ENCODE measurements at places on chromosomes 3 and 15.
A peak's percentile ranks its signal among the peaks of the same experiment; 100 is the strongest.

DNA sequence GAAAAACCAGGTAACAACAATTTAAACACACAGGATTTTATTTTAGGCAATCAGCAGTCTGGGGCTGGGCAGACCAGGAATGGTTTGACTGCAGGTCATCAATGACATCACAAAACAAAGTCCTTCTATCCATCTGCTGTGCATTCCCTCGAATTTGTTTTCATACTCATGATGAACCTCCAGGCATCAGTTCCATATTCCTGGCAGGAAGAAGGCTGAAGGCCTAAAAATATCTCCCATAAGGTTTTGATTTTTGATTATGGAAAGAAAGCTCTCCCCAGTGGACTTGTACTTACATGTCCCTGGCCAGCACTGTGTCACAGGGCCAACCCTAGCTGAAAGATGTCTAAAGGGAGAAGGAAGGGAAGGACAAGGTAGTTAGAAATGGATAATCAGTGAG lies 107.4 kb downstream of the PEAK1 start:
- no peak for DNase-seq

- DNase-seq: no peak
Measured at GRCh38 chr3:167978486-167978885, 117.2 kb downstream of the GOLIM4 start.

DNA sequence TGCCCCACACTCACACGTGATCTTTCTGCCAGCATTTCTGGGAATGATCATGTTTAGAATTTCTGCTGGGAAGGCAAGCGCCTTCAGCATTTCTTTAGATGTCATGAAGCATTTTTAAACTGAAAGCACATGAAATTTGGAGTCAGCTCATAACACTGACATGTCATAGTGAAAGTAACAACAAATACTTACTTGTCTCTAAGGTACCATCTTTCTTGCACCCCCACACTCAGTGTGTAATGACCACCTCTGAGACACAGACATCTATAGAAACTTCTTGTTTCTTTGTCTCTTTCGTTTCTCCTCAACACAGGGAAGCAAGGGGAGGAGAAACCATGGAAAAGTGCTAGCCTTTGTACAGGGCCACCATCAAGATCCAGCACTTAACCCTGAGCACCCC lies 171.7 kb downstream of the RORA start:
- DNase-seq: no peak

DNA sequence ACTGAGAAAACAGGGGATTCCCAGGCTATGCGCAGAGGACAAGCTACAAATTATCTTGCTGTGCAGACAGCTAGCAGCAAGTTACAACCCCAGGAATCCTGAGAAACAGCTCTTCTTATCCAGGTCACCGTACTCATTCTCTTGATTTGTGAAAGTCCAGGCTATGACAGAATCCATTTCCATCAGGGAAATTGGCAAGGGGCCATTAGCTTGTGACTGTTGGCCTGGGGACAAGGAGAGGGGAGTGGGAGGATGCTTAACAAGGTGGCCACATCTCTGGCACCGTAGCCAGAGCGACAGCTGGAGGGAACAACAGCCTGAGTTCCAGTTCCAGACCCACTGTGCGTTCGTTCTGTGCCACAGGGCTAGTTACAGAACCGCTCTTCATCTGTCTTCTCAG lies 44.9 kb upstream of the PLXNA1 start:
- no peak for DNase-seq

- peak; percentile 64 for DNase-seq
Measured at GRCh38 chr3:4350789-4351163, 47.6 kb downstream of the SETMAR start.

DNA sequence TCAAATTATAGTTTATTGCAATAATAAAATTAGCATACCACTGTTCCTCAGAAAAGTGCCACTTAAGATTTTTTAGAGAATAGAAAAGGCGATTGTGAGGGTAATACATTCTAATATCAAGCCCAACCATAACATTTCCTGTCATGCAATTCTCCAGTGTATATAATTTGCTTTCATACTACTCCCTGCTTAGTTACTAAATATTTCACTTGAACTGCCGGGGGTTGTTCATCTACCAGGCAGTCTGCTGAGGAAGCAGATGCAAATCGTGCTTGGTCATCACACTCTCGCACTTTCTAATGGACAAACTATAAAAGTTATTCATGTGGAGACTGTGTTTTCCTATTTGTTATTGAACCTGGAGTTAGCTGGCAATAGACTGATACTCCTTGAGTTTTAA lies 645.6 kb upstream of the CBLB start:
- DNase-seq: no peak

- DNase-seq: no peak
Measured at GRCh38 chr3:183540501-183541234, 14.8 kb downstream of the KLHL6 start.

DNA sequence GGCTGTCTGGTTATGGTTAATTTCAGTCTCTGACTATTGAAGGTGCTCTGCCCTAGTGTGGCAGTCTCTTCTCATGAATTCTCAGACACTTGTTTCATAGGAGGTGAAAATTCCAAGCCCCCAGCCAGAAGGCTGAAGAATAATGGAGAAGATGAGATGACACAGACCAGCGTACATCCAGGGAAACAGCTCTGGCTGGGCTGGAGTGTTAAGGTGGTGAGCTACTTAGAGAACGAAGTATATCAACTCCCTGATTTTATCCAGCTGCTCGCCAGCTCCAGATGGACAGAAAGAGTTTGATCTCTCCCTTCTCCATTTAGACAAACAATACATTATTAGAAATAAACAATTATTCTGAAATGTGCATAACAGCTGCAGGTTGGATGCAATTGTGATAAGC lies 494.5 kb upstream of the RGMA start:
- DNase-seq: no peak

DNA sequence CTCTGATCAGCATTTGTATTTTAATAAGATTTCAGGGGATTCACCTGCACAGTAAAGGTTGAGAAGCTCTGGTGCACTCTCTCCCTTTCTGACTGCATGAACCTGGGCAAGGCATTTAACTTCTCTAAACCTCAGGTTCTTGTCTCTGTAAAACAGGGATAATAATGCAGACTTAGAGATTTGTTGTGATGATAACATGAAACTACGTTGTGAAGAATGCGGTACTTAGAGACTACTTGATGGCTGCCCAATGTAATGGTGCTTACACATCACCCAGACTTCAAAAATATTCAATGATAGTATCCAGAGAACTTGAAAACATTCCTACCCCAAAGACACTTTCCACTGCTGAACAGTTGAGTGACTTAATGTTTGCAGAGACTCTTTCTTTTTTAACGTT lies 19.8 kb upstream of the TNFSF10 start:
- no peak for DNase-seq

- DNase-seq: no peak
Measured at GRCh38 chr3:126679831-126680666, 24.0 kb upstream of the CHCHD6 start.

- no peak for DNase-seq
Measured at GRCh38 chr3:44803298-44803697, 41.7 kb downstream of the KIF15 start.

- no peak for DNase-seq
Measured at GRCh38 chr3:125300416-125300815, 74.7 kb downstream of the ZNF148 start.

DNA sequence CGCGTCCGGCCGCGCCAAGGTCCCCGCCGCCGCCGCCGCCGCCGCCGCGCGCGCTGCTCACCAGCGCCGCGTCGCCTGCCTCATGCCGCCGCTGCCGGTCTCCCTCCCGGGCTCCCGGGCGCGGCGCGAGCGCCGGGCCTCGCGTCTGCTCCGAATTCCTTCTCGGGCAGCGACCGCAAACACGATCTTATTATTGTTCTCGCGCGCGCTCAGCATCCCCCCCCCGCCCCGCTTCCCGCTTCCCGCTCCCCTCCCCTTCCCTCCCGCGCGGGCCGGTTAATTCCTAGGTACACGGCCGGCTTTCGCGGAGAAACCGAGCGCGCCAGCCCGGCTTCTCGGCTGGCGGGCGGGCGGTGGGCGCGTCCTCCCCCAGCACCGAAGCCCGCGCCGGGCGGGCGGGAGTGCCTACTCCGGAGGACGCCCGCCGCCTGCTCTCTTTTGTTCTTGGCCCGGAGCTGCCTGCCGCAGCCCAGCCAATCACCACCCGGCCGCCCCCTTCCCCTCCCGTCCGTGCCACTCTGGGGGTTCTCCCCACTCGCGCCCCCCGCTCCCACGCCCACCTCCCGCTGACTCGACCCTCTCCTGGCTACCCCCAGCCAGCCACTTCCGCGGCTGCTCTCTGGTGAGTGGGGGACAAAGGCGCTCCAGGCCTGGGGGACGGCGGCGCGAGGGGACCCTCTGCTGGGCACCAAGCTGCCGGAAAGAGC lies at the start of gene HDGFL3:
Gene HDGFL3 (minus strand): TSS at position 164 of the 707 bp plus-strand sequence. CDS start 409 bp downstream, outside the sequence.
- DNase-seq: peak; percentile 64

DNA sequence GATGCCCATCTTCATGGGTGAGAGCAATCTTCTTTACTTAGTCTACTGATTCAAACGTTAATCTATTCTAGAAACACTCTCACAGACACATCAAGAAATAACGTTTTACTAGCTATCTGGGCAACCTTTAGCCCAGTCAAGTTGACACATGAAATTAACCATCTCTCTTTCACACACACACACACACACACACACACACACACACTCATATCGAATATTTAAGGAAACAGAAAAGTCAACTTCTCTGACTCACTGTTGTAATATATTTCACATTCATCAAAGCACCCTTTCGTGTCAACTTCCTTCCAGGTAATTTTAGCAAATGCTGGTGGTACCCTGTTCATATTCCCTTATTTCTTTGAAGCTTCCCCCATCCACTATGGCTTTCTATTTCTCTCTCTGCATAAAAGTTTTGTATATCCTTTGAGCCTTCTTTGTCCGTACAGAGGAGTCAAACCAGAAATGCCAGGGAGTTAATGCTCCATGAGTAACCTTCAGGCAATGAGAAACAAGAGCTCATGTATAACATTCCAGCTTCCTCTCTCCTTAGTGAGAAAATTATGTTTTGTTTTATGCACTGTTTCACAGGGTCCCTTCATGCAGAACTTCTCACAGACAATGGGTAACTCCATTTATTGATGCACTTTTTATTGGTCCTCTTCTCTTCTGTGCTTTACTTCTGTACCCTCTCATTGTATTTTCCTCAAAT lies 335.5 kb upstream of the CBLB start:
- no peak for DNase-seq

- peak; percentile 58 for DNase-seq
Measured at GRCh38 chr3:178966299-178967176, 105.1 kb downstream of the ZMAT3 start.

DNA sequence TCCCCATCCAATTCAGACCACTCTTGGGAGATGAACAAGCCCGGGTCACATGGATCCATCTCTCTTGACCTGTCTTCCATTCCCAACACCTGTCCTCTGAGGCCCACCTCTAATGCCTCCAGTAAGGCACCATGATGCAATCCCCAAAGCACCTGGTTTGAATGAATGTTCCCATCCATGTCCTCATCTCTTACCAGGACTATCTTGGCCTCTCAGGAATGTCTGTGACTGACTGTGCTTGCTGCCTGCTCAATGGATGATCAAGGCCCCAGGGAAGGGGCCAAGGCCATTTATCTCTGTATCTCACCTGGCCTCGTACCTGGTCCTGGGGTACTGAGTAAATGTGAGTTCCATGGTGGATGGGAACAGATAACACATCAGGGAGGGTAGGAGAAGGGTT lies 49.7 kb downstream of the SLCO2A1 start:
- no peak for DNase-seq

DNA sequence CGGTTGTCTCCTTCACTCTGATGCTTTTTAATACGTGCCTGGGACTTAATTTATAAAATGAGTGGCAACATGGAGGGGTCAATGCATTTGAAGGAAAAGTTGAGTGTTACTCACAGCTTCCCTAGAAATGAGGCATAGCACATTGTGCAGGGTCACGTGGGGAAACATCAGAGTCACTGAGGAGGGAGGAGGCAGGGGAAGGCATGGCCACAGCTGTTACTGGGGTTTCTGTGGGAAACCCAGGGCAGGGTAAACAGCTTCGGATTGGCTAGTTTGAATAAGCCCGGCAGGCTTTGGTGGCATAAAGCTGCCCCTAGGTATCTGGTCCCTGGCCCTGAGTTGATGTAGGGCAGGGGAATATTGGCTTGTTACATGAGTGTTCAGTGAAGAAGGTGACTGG lies 98.9 kb upstream of the ST8SIA2 start:
- DNase-seq: no peak

DNA sequence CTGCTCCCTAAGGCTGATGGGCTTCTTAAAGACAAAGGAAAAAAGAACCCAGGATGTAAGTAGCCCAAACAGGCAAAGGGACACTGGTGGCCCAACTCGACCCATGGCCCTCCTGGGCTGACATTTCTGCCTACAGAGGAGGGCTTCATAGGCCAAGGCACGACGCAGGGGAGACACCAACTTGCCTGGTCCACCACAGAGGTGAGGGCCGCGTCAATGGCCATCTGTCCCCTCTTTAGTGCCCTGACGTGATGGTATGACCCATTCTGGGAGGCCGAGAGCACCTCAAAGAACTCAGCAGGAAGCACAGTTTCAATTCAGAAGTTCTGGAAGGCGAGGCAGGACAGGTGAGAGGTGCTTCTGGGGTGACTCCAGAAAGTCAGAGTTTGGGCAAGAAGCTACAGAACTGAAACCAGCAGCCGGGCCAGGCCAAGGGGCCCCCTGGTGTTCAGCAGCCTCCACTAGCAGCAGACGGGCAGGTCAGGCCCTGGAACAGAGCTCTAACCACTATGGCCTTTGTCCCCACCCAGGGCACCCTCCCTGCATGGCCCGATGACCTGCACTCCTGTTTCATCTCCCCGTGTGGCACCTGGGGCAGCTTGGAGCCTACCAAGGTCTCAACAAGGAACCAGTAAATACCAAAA lies 45.1 kb downstream of the HMCES start:
- no peak for DNase-seq

DNA sequence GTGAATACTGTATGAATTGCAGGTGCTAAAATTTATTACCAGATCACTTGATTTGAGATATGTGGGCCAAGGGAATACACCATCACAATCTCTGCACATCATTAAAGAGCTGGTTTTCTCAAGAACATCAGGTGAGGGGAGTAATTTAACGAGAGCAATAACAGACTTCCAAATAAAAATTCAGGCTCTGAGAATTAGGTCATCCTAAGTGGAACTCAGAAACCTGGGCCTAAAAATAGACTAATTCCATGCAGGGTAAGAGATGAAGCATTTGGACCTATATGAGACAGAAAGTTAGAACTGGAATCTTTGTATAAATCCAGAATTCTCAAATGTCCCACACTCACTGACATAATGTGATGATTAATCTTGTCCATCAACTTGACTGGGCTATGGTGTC lies 331.1 kb downstream of the ZNF621 start:
- DNase-seq: no peak

- no peak for DNase-seq
Measured at GRCh38 chr3:121654493-121655385, 6.0 kb downstream of the HCLS1 start.

DNA sequence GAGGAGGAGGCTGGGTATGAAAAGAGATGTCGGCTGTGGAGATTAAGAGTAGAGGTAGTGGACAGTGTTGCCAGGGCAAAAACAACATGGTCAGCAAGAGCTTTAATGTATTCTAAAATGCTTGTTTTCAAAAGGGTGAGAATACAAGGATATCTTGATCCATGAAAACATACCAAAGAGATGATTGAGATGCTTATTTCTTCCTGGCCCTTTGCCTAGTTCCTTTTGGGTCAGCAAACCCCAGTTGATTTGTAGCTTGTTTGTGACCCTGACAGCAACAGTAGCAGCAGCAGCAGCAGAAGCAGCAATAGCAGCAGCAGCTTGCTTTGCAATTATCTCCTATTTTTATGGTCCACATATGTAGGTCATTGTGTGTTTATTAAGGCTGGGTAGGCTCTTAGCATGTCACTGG lies 337.3 kb downstream of the LPP start:
- DNase-seq: no peak

Data from globus pallidus (tissue), 1 donor.